Activated T-helper 17 cell treated with anti-CD3 and anti-CD28 coated beads, Interleukin-2, amount 50 U/mL, for 72 hours (primary cell): ENCODE measurements at places on chromosomes 13 and 19.

- H3K27me3 ChIP-seq, result no peaks in the 10 kb centered on the region
- H3K4me1 ChIP-seq, result no peaks in the 10 kb centered on the region
- no peak overlapping the region for H3K27ac ChIP-seq
- ATAC-seq, result no peak
- no peaks in the 10 kb centered on the region for H3K36me3 ChIP-seq
Observed at GRCh38 chr13:98033277-98034247, 80.1 kb downstream of the IPO5 start.

DNA sequence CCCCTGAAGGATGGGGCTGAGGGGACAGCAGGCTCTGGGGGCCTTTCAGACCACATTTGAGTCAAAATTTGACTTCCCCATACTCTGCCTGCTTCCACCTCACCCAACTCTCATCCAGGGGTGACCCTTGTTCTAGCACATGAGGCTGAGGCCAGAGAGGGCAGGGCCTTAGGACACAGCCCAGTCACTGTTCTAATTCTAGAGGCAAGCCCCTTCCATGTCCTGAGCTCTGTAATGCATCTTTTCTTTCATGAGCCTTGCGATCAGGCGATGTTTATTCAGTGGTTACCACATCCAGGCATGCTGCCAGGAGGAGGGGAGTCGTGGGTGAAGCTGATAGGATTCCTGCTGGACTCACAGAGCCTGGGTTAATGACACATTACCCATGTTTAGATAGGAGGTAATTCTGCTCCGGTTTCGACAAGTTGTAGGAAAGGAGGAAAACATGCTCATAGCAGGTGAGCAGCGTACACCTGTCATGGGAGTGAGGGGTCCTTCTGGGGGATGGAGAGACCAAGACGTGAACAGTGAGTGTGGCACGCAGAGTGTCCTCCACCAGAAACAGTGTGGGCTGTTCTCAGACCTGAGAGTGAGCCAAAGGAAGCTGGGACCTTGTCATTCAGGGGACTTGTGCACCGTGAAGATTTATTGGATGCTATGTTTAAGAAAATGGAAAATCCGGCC is 9.3 kb downstream of the RPS9 start:
- ATAC-seq, result no peak
- H3K27ac ChIP-seq, result peak overlapping the region; percentile 83
- H3K27me3 ChIP-seq, result no peaks in the 10 kb centered on the region
- H3K4me1 ChIP-seq, result peaks cover 38% of the 10 kb centered on the region
- H3K4me3 ChIP-seq, result peak overlapping the region; percentile 91

DNA sequence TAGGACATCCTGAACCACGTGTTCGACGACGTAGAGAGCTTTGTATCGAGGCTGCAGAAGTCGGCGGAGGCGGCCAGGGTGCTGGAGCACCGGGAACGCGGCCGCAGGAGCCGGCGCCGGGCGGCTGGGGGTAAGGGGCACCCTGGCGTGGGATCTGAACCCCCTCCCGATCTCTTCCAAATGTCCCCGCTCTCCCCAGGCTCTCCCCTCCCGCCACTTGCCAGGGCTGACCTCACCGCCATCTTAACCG is 6.0 kb downstream of the EPS8L1 start:
- H3K27me3 ChIP-seq, result peaks cover 23% of the 10 kb centered on the region
- no peaks in the 10 kb centered on the region for H3K36me3 ChIP-seq

DNA sequence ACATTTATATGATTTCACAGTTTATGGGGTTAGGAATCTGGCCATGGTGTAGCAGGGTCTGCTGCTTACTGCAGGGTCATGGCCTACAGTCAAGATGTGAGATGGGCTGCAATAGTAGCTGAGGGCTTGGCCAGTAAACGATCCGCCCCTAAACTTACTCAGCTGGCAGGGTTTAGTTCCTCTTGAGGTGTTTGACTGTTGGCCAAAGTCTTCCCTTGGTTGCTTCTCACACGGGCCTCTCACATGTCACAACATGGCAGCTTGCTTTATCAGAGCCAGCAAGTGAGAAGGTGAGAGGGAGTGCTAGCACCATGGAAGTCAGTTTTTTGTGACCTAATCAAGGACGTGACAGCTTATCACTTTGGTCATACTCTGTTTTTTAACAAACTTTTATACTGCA is 77.1 kb downstream of the DNAJC3 start:
- H3K4me1 ChIP-seq, result peaks cover 8% of the 10 kb centered on the region
- H3K36me3 ChIP-seq, result peaks cover 16% of the 10 kb centered on the region
- H3K27ac ChIP-seq, result no peak overlapping the region
- ATAC-seq, result no peak
- no peaks in the 10 kb centered on the region for H3K27me3 ChIP-seq
- H3K4me3 ChIP-seq, result no peak overlapping the region

DNA sequence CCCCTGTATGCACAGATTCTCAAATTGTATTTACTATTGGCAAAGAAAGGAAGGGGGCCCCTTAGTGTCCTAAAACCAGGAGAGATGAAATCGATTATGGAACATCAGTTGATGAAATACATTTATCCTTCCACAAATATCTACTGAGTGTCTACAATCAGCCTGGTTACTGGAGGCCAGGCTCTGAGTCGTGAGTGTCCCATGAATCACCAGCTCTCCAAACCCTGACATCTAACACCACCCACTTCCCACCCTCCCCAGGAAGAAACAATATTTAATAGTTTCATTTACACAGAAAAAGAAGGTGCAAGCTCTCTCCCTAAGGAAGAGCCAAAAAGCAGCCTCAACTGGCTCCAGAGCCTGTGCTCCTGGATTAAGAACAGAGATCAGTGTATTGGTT is 25.2 kb downstream of the KCTD15 start:
- H3K27me3 ChIP-seq, result no peaks in the 10 kb centered on the region
- H3K4me1 ChIP-seq, result peaks cover 4% of the 10 kb centered on the region
- no peaks in the 10 kb centered on the region for H3K36me3 ChIP-seq
- no peak overlapping the region for H3K27ac ChIP-seq

DNA sequence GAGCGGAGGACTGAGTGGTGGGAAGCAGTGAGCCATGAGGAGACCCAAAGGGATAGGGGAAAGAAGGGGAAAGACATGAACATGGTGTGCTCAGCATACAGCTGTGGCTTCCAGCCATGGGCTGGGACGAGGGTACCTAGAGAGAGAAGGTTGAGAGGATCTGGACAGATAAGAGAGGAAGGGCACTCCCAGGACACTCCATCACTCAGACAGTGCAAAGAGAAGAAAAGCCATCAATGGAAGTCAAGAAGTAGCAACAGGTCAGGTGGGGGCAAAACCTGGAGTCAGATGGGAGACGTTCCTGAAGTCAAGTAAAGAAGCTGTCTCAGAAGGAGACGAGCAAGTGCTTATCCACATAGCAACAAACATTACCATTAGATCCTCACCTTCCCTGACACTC is 40.2 kb upstream of the UBAC2 start:
- ATAC-seq, result no peak
- no peak overlapping the region for H3K27ac ChIP-seq
- H3K4me1 ChIP-seq, result peaks cover 4% of the 10 kb centered on the region
- no peaks in the 10 kb centered on the region for H3K36me3 ChIP-seq
- H3K4me3 ChIP-seq, result no peak overlapping the region

DNA sequence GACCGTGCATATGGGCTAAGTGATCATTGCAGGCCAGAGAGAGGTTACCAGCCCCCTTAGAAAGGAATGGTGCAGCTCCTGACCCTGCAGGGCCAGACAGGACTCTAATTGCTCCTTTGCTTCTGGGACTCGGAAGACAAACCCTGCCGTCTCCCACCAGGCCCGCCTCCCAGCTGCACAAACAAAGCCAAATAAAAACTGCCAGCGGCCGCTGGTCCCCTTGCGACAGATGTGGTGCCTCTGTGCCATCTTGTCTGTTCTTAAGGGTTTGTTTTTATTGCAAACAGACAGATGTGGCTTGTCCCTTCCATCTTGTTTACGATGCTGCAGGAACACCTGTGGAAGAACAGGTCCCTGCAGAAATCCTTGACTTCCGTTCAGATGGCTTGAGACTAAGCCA is 434.4 kb upstream of the TSHZ3 start:
- H3K4me1 ChIP-seq, result no peaks in the 10 kb centered on the region
- H3K4me3 ChIP-seq, result no peak overlapping the region
- no peaks in the 10 kb centered on the region for H3K36me3 ChIP-seq
- peaks cover 6% of the 10 kb centered on the region for H3K27me3 ChIP-seq
- no peak overlapping the region for H3K27ac ChIP-seq

GRCh38 chr19:58279925-58280316 is 1.2 kb downstream of the ZNF8 start:
- no peaks in the 10 kb centered on the region for H3K27me3 ChIP-seq
- H3K36me3 ChIP-seq, result peaks cover 54% of the 10 kb centered on the region
- peaks cover 20% of the 10 kb centered on the region for H3K4me1 ChIP-seq
- H3K4me3 ChIP-seq, result peak overlapping the region; percentile 97

- H3K4me3 ChIP-seq, result no peak overlapping the region
- no peak for ATAC-seq
- no peaks in the 10 kb centered on the region for H3K36me3 ChIP-seq
- no peaks in the 10 kb centered on the region for H3K4me1 ChIP-seq
- H3K27ac ChIP-seq, result no peak overlapping the region
Observed at GRCh38 chr19:35299523-35300338, 7.8 kb downstream of the MAG start.

DNA sequence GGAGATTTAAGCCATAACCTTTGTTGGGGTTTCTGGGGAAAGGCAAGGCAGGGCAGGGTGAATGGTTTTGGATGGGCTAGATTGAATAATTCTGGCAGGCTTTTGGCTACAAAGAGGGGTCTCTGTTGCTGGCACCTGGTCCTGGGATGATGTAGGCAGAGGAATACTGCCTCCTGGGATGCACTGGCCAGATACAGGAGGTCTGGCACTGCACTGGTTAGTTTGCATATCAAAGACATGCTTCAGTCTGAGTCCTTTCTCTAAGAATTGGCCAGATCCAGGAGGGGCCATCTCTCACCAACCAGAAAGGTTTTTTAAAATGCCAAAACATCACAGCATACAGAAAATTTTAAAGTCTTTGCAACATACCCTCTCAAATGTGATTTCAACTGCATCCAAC is 8.0 kb upstream of the MEDAG start:
- no peaks in the 10 kb centered on the region for H3K36me3 ChIP-seq
- H3K27me3 ChIP-seq, result peaks cover 22% of the 10 kb centered on the region
- H3K27ac ChIP-seq, result peak overlapping the region; percentile 5
- peaks cover 26% of the 10 kb centered on the region for H3K4me1 ChIP-seq

- ATAC-seq, result no peak
- no peaks in the 10 kb centered on the region for H3K27me3 ChIP-seq
Observed at GRCh38 chr13:83890358-83890757, 8.1 kb upstream of the SLITRK1 start.
